ENCODE measurements at places on chromosomes 3 and 15.

- no peak for DNase-seq
These were observed 169.7 kb upstream of the BFSP2 start for GRCh38 chr3:133230195-133230594.

GRCh38 chr3:11228041-11228440 is 44.2 kb upstream of the ATG7 start:
- no peak for DNase-seq

DNA sequence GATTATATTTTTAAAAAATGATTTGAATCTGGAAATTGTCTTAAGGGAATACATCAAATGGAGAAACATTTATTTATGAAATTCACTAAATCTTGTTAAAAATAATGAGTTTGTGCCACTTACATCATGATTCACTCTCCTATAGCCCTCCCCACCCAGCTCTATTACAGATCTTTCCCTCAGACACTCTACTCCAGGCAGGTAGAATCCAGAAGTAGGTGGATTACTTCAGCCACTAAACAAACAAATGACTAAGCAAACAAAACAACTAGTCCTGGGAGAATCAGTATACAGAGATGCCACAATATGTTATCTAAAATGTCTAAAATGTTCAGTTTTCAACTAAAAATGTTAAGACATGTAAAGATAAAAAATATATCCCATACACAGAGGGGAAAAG is 608.1 kb upstream of the UBE2E2 start:
- DNase-seq, result no peak

DNA sequence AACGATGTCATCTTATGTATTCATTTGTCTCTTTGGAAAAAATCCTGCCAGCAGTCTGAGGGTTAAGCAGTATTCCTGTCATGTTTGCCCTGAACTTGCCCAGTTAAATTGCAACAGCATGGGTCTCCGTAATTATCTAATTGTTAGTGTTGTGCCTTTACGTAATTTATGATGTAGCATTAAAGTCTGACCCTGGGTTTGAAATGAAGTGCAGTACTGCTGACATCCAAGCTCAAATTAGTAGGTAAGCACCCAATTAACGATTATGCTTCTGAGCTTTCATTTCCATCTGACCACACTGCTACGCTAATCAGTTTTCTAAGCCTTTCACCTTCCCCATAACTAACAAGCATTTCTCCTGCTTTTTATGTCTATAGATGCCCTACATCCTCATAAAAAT is 241.8 kb downstream of the ARRDC4 start:
- no peak for DNase-seq

DNA sequence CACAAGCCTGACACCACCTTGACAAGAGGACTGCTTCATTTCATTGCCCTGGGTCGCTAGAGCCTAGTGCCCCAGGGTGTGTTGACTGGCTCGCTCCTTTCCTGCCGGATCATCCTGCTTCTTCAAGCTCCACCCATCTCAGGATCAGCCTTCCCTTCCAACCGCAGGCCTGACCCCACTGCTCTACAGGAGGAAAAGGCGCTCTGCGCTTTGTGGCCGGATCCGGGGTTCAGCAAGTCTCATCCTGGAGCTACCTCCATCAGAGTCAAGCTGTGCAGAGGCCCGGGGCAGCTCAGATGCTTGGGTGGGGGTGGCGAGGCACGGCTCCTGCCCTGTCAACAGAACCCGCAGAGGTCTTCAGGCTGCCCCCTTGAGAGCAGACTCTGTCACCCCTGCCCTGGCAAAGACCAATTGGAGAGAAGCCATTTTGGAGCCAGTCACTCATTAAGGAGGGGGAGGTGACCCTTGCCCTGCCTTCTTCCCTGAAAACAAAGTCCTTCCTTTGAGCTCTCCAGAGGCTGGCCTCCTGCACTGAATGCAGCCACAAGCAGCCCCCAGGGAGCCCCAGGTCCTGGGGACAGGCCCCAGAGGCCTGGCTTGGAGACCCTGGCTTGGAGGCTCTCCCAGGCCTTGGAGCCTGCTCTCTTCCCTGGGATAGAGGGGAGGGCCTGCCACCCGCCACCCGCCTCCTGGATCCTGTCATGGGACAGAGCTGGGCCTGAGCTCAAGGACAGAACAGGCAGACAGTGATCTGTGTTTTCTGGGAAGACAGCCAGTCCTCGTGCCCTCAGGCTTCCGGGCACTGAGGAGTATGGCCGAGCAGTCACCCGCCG is 80.3 kb downstream of the CPN2 start:
- DNase-seq, result no peak

DNA sequence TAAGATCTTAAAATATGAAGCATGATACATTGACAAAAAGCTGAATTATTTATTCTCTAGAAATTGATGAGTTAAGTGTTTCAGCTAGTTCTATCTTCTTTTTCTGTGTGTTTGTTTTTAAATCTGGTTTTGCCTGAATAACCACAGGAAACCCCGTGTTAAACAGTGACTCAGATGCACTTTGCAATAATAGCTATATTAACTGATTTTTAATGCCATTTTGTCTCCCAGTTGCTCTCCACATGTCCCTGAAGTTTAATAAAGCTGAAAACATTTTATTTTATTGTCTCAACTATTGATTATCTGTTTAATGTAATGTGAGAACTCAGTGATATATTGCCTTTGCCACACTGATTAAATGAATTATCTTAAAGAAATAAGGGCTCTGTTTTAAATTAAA is 42.8 kb upstream of the ROBO1 start:
- no peak for DNase-seq
